RPMI7951 (cell line): ENCODE measurements at places on chromosomes 5 and 9. TPM values are rescaled to one million over a fixed set of nuclear protein-coding genes. Genes with fewer than 3 reads are reported as not detected.
A peak's percentile ranks its signal among the peaks of the same experiment; 100 is the strongest.

The OTP gene
- total RNA-seq: under 0.01 TPM in 1 of 2 replicates, not detected in the other

DNA sequence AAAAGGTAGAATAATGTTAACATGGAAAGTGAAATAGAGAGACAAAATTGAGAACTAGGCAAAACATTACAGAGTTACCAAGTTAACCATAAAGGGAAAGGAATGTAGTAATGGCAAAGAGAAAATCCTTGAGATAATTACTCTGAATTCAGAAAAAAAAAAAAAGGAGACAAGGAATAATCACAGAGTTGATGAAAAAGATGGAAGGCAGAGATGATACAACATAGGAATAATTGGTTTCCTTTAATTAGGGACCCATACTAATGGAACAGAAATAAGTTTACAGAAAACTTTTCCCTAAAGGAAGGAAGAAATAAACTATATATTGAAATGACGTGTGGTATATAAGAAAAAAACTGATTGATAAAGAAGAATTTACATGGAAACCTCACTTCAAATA is 254.1 kb upstream of the FBXL7 start:
- no peak for DNase-seq

DNA sequence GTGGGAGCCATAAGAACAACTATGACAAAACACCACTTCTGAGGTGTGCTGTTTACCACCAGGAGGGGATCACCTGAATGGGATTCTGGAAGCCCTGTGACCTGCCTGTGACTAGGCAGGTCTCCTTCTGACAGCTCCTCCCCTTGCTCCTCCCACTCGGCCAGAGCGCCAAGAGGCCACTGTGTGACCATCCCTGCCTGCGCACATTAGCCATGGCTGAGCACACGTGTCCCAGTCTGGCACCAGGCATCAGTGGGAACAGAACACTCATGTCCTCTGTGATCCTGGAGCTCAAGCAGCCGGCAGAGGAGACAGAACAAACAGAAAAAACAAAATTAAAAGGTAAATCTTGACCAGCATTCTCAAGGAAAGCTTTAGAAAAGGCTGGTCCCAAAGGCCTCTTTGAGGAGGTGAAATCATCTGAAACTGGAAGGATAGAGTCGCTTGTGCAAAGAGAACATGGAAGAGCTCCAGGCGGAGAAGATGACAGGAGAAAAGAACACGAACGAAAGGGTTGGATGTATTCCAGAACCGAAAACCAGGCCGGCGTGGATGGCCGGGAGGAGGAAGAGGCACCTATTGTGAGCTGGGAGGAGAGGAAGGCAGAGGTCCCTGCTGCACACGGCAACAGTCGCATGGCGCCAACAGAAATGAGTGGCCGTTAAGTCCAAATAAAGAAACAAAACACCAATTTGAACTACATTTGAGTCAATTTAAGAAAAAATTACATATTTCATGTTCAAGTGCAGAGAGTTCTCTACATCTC is 5.1 kb downstream of the MED10 start:
- no peak for DNase-seq

DNA sequence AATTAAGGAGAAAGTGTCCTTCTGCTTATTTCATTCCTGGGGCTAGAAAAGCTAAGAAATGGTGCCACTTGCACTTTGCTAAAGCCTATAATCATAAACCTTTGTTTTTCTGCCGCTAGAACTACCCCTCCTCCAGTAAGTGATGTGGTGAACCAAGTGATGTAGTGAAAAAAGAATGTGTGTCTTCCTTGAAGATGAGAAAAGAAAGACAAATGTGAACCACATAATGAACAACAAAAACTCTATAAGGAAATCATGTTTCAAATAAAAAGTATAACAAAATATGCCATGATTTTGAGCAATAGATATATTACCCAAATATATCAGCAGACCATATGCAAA is 179.0 kb upstream of the SGCD start:
- no peak for DNase-seq

- DNase-seq: peak; percentile 90
Observed at GRCh38 chr9:107784235-107784958, 294.8 kb upstream of the KLF4 start.

The MARCHF6 gene
- 18.7 and 22.3 TPM in 2 replicates for total RNA-seq

The PCDHGA9 gene
- total RNA-seq: 0.88 and 1.1 TPM in 2 replicates

The FOXD4L4 gene
- 0.20 TPM in 1 of 2 replicates, not detected in the other for total RNA-seq

GRCh38 chr5:107554776-107555424 is 115.8 kb downstream of the EFNA5 start:
- DNase-seq: no peak

DNA sequence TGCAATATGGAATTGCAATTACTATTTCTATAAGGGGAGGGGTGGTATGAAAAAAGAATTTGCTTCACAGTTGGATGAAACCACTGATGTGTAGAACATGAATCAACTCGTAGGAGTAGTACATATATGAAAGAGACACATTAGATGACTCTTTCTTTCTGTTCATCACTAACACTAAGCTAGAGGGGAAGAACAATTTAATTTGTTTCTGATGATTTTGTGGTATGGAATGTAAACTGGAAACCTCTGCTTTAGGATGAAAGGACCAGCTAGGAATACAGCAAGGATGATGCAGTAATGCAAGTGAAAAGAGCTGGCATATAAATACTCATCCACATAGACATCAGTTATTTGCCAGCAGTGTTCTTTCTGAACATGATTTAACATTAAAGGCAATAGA is 113.4 kb downstream of the PAPPA start:
- DNase-seq: peak; percentile 18

GRCh38 chr9:36276781-36277181 is 18.5 kb upstream of the GNE start:
- DNase-seq: peak; percentile 79

GRCh38 chr9:134059661-134060395 is 8.0 kb downstream of the BRD3 start:
- no peak for DNase-seq

GRCh38 chr5:132480042-132480441 is 10.5 kb downstream of the IRF1 start:
- DNase-seq: no peak

GRCh38 chr5:43553381-43553780 is 3.5 kb downstream of the PAIP1 start:
- DNase-seq: no peak

DNA sequence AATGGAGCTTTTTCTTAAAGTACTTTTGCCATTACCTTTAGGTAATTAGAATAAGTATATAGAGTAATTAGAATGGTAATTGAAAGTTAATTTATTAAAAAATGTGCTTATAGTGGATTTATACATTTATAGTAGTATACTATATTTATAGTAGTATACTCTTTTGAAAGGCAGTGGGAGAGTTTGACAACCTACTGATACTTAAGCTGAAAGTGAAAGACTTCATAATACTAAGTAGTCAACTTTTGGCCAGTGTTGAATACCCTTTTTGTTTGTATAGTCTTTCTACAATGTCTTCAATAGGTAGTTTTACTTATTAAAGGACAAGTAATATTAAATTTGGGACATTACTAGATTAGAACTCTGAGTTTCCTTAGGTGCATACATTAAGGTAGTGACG is 12.9 kb downstream of the SREK1 start:
- no peak for DNase-seq

DNA sequence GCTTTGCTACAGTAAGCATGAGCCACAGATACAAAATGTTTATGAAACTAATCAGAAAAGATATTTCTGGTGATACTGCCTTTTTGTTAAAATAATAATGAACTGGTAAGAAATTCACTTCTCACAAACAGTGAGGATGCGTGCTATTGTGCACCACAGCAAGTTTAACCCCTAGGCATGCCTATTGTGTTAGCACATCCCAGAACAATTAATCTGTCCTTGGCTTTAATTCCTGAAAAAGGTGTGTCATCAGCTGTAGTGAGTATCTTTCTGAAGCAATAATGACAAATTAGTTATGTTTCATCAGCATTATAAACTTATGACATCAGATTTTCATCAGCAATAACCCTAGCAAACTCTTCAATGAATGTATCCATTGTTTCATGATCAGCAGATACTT is 1307.2 kb downstream of the EFNA5 start:
- DNase-seq: no peak

The OSTF1 gene
- total RNA-seq: 43.9 and 49.1 TPM in 2 replicates

- no peak for DNase-seq
Observed at GRCh38 chr9:76900884-76901440, 5.0 kb downstream of the PRUNE2 start.

DNA sequence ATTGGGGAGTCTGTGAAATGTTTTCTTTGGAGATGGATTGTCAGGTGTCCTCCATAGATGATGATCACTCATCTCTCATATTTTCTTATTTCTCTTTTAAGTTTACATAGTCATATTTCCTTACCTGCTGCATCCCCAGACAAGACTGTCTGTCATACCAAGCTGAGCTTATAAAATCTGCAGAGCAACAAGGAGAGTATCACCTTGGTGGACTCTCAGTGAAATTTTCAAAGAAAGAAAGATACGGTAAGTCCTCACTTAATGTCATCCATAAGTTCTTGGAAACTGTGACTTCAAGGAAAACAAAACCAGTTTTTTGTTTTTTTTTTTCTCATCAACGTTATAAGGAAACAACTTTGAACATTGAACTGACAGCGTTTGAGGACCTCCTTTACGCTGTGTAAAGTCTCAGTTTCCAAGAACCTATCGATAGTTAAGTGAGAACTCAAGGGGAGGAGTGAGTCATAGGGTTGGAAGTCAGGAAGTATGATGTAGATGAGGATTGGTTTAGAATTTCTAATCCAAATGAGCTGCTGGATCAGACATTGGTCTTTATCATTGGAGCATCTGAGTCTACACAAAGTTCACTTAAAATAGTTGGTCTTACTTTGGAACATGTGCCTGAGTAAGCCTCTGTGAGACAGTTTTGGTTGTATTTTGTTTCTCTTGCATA is 45.5 kb downstream of the SPIN1 start:
- peak; percentile 10 for DNase-seq

GRCh38 chr5:1523480-1523792 is 324 bp downstream of the LPCAT1 start:
- DNase-seq: no peak

The RASEF gene
- 1.3 and 1.4 TPM in 2 replicates for total RNA-seq

DNA sequence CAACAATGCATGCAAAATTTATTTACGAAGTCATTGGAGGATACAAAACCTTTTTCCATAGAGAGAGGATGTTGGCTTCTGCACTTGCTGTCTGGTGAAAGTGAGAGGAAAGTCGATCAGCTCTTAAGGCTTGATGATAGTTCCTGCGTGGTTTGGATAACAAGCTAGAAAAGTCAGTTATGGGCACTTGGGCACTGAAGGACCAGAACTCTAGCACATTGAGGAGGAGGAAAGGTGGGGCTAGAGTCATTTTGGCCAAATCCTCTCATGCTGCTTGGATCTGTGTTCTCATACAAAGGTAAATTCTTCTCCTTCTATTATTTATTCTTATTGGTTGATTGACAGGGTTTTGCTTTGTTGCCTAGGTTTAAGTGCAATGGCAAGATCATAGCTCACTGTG is 245.9 kb upstream of the ADAMTSL1 start:
- DNase-seq: no peak

DNA sequence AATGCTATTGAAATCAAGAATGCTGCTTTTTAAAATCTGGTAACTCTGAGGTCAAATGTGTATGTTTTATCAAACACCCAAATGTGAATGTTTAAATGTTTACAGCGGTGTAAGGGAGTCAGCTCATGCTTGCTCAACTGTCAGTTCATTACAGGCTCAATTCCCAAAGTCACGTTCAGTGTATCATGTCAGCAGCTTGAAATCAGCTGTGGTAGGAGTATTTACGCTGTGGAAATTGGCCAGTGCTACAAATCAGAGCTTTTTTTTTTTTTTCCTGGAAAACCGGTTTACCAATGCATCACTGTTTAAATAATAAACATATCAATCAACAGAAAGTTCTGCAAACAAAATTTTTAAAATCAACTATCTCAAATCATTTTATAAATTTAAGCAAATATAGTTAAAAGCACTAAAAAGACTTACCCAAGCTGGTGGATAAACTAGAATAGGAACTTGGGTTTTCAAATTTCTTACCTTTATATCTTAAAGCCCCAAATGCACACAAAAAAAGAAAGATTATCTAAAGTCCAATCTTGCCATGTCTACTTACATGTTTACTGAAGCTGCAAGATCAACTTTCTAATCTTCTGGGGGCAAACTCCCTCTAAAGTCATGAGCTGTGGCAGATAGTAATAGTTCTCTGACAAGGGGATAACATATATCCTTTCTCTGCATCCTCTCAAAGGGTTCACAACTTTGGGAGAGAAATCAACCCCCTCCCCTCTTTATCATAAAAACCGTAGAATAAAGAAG is 57.6 kb upstream of the GRAMD2B start:
- no peak for DNase-seq

DNA sequence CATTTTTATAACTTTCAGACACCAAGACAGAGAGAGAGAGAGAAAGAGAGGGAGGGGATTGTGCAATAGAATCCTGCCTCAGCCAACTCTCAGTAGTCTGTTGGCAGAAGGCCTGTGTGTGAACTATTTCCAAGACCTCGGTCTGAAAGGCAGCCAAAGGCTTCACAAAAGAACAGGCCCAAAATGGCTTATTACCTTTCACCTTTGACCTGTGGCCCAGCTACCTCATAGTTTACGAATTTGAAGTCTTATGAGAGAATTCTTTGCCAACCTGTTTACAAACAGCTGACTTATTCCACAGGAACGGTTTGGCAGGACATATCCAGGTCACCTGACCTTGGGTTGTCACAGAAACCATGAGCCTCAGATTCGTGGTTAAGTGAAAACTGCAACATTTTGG is 48.6 kb downstream of the NR2F1-AS1 start:
- DNase-seq: peak; percentile 73

GRCh38 chr5:54309276-54309675 is 1.1 kb downstream of the ARL15 start:
- no peak for DNase-seq

GRCh38 chr5:137304226-137304874 is 194.8 kb downstream of the SPOCK1 start:
- DNase-seq: no peak

The SLC25A48 gene
- total RNA-seq: not detected in 2 replicates

The KLHL9 gene
- total RNA-seq: 19.6 and 22.3 TPM in 2 replicates

- DNase-seq: no peak
Observed at GRCh38 chr5:24817966-24818365, 173.2 kb upstream of the CDH10 start.

The GPX3 gene
- total RNA-seq: 3.1 and 4.4 TPM in 2 replicates

The APBA1 gene
- 0.10 and 0.12 TPM in 2 replicates for total RNA-seq

DNA sequence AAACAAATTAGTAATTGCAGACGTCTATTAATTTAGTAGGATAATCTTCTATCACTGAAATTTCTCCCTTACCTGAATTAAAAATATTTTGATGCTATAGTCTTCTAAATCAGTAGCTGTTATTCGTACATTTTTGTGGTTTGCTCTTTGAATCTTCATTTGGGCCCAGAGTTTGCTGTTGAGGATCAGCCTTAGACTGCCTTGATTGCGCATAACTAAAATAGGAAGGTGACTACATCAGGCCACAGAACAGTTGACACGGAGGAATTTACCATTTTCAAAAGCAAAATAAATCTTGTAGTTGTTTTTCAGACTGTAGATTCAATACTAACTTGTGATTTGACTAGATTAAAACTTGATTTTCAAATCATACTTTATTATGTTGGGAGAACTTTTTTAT is 11.8 kb upstream of the NADK2 start:
- DNase-seq: no peak

The PTPRD gene
- 0.49 and 0.84 TPM in 2 replicates for total RNA-seq

GRCh38 chr5:172213126-172213525 is 19.2 kb downstream of the EFCAB9 start:
- no peak for DNase-seq

- DNase-seq: no peak
Observed at GRCh38 chr9:28301281-28301680, 728.0 kb upstream of the C9orf72 start.
